ENCODE measurements at places on chromosomes 16 and 17.

GRCh38 chr17:79624718-79625478, 14.0 kb upstream of the RBFOX3 start:
- DNase-seq, result no peak

GRCh38 chr17:1634841-1635650, 6.4 kb upstream of the SLC43A2 start:
- DNase-seq, result no peak

DNA sequence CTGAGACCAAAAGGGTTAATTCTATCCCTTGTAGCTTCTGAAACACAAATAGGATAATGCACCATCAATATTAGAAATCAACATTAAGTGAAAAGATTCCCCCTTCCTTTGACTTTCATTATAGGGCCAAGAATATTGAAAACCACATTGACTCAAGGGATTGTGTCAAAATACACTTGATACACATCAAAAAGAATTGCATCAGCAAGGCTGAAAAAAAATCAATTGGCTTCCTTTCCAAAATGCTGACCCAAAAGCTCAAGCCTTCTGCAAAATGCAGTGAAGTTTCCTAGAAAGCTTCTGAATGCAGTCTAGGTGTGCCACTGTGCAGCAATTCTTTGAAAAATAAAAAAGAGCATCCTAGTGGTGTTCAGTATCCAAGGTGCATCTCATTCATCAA, 674.4 kb downstream of the TOX3 start:
- DNase-seq, result no peak

GRCh38 chr16:88468275-88469129, 15.4 kb downstream of the ZFPM1 start:
- DNase-seq, result no peak

GRCh38 chr17:80034791-80035686, 633 bp downstream of the TBC1D16 start:
- peak; percentile 66 for DNase-seq

GRCh38 chr16:76175718-76176117, 101.5 kb upstream of the CNTNAP4 start:
- no peak for DNase-seq

DNA sequence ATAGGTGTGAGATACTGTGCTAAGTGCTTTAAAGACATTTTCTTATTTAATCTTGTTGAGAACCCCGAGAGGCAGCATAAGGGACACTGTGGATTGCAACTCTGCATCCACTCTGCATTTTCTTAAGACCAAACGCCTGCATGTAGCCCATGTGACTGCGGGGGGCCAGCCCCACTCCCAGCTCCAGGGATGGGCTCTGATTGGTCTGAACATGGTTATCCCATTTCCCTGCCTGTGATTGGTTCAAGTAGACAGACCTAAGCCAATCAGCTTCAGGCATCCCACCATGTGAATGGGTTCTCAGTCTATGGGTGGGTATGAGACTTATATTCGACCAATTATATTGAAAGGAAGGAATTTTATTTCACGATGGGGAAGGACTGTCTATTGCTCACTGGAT, 33.2 kb upstream of the USP7 start:
- DNase-seq, result peak; percentile 30

- peak; percentile 30 for DNase-seq
Observed at GRCh38 chr17:30519707-30520106, 42.5 kb downstream of the GOSR1 start.

GRCh38 chr17:33504571-33504970, 211.5 kb upstream of the ASIC2 start:
- no peak for DNase-seq

GRCh38 chr17:58059141-58059540, 24.1 kb upstream of the DYNLL2 start:
- no peak for DNase-seq

- no peak for DNase-seq
Observed at GRCh38 chr16:12868169-12868568, 33.2 kb upstream of the SHISA9 start.

DNA sequence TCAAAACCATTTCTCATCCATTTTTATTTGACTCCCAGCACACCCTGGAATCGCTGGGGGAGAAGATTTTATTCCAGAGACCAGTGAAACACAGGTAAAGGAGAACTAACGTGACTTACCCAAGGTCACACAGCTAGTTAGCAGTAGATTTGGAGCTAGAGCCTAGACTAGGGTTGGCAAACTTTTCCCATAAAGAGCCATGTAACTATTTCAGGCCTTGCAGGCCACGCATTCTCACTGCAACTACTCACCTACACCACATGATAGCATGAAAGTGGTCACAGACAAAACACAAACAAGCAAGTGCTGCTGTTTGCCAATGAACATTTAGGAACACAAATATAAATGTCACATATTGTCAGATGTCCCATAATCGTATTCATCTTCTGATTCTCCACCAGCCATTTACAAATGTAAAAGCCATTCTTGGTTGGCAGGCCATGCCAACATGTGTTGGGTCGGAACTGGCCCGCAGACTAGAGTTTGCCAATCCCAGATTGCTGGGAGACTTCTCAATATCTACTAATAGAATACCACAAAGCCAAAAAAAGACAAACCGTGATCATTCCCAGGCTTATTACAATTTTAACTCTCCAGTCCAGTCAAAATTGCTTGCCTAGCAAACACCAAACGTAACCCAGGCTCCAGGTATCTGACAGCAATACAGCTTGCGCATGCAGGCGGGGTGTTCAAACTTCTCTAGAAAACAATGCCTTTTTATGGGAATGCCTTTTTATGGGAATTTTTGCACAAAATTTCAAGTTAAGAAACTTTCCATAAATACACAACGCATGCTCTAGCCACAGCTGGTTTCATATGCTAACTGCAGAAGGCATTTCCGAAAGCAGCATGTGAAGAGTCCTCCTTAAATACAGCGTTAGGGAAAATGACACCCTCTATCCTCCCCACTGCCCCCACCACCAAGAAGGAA, 20.9 kb downstream of the ZFHX3 start:
- DNase-seq, result no peak

GRCh38 chr16:85750827-85751697, at the start of gene C16orf74:
Gene C16orf74 (minus strand): TSS chr16:85751096. CDS start chr16:85735217, 15,879 bp downstream.
- peak; percentile 53 for DNase-seq

- no peak for DNase-seq
Observed at GRCh38 chr17:77622647-77623046, 335.9 kb upstream of the TNRC6C start.

- no peak for DNase-seq
Observed at GRCh38 chr16:2211923-2212347, 1.3 kb upstream of the BRICD5 start.

GRCh38 chr17:82324566-82325285, 7.3 kb upstream of the CD7 start:
- no peak for DNase-seq

DNA sequence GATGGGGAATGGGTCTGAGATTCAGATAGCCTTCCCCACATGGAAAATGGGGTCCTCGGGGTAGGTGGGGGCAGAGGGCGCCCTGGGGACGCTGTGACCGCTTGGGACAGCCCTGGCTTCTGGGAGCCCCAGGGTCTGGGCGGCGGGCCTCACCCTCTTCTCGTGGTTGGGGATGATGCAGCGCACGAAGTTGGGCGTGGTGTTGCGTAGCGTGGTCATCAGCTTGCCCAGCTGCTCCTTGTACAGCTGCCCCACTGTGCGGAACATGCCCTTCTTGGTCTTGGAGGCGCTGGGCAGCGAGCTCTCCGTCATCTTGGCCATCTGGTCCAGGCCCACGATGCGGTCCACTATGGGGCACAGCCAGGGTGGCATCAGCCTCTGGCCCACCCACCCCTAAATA, 99.9 kb downstream of the NDE1 start:
- DNase-seq, result no peak

DNA sequence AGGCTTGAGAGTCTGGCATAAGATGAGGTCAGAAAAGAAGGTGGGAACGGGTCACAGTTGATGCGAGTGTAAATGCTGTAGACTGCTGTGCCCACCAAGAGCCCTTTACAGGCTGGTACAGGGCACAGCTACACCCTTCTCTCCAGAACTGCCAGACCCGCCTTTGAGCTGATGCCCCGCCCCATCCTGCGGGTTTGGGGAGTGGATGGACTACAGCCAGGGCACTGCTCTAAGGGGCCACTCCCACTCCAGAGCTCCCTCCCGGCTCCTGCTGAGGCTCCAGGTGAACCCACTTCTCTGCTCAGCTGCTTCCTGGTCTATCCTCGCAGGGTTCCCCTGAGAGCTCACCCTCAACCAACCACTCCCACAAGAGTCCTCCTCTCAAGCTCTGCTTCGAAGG, 12.3 kb downstream of the MEIOB start:
- no peak for DNase-seq

DNA sequence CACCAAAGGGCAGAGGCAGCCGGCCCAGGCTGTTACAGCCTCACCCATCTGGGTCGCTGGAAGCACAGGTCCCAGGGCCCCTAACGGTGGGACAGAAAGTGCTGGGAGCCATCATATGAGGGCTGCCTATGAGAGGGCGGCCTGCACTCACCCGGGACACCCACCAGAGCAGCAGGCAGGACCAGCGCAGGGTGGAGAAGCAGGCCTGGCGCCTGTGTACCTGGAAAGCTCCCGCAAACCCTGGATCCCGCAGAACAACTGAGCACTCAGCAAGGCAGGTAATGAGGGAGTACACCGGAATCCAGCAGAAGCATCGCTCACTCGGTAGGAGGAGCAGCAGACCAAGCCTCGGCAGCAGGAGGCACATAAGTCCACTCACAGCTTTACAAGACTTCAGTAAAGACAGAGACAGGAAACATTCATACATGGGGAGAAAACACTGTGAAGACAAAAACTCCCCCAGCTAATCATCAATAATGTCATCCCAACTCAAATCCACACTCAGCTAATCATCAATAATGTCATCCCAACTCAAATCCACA, 31.5 kb upstream of the C16orf95 start:
- DNase-seq, result no peak

DNA sequence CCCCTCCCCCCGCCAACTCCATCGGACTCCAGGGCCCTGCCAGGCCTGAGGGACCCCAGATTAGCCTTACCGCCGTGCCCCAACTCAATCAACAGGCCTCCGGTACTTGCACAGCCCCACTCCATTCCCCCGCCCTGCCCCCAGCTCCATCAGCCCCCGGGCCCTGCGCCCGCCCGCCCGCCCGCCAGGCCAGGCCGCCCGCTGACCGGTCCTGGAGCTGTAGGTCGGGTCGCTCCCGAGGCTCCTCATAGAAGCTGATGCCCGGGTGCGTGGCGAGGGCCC, 308 bp downstream of the GTF3C1 start:
- DNase-seq, result no peak

DNA sequence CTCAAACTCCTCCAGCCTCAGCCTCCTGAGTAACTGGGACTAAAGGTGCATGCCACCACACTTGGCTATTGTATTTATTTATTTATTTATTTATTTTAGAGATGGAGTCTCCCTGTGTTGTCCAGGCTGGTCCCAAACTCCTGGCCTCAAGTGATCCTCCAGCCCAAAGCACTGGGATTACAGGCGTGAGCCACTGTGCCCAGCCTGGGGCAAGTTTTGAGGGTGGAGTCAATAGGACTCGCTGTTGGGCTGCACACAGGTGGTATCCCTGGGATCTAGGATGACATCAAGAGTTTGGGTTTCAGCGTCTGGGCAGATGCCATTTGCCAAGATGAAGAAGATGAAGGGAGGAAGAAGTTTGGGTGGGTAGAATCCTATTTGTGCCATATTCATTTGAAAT, 213.9 kb downstream of the GSG1L start:
- no peak for DNase-seq

DNA sequence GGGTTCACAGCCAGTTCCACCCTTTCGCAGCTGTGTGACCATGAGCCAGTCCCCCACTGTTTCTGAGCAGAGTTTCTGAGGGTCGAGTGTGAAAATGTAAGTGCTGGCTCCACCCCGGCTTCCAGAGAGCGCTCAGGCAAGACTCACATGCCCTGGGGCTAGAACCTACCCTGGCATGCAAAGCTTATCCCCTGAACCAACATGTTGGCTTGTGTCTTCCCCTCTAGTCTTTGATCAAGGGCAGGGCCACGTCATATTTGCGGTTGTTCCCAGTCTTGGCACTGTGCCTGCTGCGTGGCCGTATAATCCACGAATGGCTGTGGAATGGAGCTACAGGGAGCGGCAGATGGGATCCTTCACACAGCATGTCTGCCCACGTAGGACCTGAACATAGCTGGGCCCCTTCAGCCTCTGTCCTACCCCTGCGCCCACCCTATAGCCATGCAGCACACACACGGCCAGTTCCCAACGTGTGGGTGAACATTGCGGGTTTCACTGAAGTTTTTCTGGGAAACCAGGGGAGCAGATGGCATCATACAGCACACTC, 84.8 kb downstream of the MRM1 start:
- no peak for DNase-seq

GRCh38 chr17:74601944-74602572, 10.0 kb upstream of the CD300LD start:
- peak; percentile 78 for DNase-seq

GRCh38 chr17:60630352-60630751, 30.4 kb downstream of the PPM1D start:
- peak; percentile 11 for DNase-seq

DNA sequence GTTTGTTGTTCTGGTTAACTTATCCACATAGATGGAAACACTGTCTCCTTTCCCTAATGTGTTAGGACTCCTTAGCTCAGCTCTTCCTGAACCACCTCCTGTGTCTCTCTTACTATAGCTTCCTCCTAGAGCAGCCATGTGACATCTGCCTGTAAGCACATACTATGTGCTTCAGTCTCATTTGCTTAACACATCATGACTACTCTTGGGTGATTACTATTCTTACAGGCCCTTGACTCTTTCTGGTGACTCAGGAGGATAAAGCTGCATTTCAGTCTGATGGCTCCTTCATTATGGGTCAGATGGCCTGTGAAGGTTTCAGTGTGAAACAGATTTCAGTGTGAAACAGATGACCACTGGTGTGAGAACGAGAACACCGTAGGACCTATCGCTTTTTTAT, 320 bp upstream of the KRTAP4-2 start:
- peak; percentile 76 for DNase-seq

GRCh38 chr17:79023886-79024771, at the start of gene C1QTNF1:
Gene C1QTNF1 (plus strand): TSS chr17:79024169. CDS start chr17:79043969, 19,800 bp downstream.
- peak; percentile 54 for DNase-seq

- DNase-seq, result peak; percentile 49
Observed at GRCh38 chr16:1331712-1332617, 1.5 kb upstream of the BAIAP3 start.

DNA sequence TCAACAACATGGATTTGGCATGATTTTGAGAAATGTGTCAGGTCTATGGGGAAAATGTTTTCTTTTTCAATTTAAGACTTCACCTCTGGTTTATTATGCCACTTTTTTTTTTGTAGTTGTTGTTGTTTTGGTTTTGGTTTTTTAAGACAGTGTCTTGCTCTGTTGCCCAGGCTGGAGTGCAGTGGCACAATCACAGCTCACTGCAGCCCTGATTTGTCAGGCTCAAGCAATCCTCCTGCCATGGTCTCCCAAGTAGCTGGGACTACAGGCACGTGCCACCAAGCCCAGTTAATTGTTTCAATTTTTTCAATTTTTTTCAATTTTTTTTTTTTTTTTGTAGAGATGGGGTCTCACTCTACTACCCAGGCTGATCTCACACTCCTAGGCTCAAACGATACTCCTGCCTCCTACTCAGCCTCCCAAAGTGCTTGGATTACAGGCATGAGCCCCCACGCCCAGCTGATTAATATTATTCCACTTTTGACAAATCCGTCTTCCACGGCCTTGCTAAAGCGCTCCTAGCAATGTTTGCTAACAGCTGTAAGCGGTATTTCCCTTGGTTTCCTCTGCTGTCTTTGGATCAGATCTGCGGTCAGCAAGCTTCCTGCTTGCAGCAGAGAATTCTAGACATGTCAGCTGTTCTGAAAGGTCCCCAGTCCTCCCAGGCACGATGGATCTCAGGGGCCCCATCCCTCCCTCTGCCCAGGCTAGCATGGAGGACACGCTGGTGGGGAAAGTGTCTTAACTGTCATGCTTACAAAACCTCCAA, 7.0 kb upstream of the MILR1 start:
- peak; percentile 90 for DNase-seq

GRCh38 chr17:60006160-60006559, 41.6 kb upstream of the RNFT1 start:
- no peak for DNase-seq
